ENCODE measurements at places on chromosomes 16 and 17.

DNA sequence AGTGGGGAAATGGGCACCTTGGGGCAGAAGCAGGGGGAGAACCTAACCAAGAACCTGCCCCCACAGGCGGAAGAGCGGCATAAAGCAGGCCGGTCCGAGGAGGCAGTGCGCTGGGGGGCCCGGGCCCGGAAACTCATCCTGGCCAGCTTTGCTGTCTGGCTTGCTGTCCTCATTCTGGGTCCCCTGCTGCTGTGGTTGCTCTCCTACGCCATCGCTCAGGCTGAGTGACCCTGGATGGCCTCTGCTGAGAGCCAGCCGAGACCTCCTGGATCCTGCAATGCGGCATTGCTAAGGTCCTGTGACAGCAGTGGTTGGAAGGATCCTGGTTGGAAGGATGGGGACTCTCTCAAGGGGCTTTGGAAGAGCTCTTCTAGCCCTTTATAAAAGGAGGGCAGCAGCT, 4.5 kb upstream of the PHKG2 start:
- DNase-seq = no peak

DNA sequence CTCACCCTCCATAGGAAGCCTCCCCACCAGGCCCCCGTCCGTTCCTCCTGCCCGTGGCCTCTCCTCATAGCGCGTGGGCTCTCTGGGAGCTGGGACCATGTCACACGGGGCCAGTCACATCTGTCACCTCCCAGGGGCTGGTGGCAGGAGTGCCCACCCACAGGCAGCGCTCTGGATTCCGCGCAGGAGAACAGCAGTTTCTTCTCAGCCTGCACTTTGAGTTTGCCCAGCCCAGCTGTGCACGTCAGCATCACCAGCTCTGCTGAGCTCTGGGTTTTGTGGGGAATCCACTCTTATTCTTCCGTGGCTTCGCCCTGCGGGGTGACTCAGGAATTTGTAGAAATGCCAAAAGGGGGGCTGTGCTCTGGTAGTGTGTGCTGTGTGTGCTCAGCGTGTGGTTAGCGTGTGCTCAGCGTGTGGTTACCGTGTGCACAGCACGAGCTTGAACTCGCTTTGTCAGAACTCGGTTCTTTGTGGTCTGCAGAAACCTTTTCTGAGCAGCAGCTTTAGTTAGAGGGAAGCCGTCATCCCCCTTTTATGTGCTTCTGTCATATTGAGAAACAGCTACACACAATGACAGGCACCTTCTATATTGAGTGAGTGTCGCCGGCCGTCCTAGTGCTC, 3.2 kb downstream of the ACSF3 start:
- no peak for DNase-seq

DNA sequence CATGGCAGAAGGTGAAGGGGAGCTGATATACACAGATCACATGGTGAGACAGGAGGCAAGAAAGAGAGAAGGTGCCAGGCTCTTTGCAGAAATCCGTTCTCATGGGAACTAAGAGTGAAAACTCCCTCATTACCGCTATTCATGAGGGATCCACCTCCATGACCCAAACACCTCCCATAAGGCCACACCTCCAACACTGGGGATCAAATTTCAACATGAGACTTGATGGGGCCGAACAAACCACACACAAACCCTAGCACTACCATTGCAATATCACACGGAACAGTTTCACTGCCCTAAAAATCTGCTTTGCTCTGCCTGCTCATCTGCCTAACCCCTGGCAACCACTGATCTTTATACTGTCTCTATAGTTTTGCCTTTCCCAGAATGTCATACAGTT, 34.8 kb downstream of the C17orf67 start:
- DNase-seq = no peak

- DNase-seq = no peak
Observed at GRCh38 chr17:43056051-43056450, 31.0 kb downstream of the RND2 start.

- DNase-seq = no peak
Observed at GRCh38 chr17:39081851-39082250, 69.6 kb downstream of the PLXDC1 start.

DNA sequence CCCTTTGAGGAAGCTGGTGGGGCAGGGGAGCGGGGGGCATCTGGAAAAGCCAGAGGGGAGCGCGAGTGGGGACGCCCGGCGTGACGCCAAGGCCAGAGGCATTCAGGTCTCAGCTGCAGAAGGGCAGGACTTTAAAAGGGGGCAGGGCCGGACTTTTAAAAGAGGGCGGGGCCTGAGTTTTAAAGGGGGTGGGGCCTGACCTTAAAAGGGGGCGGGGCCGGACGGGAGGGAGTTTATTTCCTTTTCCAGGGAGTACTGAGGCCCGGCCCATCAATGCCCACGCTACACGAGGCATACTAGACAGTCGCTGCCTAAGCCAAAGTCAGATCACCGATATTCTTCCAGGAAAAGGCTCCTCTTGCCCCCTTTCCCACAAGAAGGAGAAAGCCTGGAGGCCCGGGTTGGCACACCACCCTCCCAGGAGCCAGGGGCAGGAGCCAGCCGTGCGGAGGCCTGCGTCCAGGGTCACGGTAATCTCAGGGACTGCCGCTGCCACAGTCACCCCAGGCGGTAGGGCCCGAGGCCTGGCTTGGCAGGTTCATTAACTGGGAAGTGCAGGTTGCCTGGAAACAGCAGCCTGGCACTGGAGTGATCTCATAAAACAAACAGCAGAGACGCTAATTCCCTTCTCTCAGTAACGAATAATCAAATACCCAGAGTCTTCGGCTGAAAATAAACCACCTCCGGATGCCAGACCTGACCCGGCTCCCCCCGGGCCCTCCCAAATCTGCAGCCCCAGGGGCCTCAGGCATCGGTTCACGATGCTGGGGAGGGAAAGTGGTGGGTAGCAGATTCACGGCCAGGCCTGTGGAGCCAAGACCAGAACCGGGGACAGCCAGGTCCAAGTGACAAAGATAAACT, 90.7 kb downstream of the TIMM22 start:
- no peak for DNase-seq

- no peak for DNase-seq
Observed at GRCh38 chr16:8572919-8573724, 17.2 kb downstream of the TMEM114 start.

GRCh38 chr17:32461853-32462617, 17.7 kb downstream of the PSMD11 start:
- DNase-seq = no peak

DNA sequence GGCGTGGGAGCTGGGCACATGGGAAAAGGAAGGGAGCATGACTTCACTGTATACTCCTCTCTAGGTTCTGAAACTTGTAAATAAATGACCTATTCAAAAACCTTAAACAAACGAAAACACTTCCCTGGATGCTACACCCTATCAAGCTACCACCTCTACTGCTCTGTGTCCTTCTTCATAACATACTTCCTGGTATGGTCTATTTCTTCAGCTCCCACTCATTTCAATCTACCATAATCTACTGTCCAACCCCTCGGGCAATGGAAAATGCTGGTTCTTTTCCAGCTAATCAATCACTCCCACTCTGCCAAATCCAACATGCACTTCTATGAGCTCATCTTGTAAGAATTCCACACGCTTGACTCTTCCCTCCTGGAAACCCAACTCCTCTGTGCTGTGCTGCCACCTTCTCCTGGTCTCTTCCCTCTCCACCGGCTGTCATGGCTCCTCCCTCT, 42.4 kb downstream of the AMFR start:
- DNase-seq = no peak

DNA sequence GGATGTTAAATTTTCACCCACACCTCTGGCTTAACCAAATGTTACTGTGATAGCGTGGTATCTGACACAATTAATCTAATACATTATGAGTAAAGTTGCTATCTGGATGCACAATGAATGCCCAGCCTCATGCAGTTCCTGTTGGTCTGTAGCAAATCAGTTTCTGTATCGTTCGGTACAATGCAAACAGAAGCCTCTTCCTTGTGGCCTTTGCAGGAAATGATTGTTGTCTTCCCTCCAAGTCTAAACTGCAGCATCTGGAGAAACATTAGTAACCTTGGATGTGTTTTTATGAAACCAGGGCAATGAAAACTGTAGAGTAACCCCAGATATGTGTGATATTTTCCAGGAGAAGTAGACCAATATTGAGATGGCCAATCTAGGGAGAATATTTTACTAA, 46.8 kb downstream of the CYB561 start:
- no peak for DNase-seq

DNA sequence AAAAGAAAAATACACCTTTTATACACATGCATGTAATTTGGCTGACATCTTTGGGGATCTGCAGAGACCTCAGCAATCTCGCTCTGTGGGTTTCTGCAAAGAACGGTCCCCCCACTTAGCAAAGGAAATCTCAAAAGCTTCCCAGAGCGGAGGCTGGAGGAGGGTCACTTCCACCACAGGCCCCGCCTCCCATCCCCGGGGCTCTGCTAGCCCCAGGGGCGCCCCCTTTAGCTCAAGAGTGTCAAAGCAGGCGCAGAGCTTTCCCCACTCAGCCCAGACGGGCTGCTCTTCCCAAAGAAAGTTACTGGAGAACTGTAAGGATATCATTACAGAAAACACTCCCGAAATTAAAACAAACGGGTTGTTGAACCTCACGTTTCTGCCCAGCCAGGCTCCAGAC, 11.4 kb downstream of the SLC13A5 start:
- DNase-seq = no peak

DNA sequence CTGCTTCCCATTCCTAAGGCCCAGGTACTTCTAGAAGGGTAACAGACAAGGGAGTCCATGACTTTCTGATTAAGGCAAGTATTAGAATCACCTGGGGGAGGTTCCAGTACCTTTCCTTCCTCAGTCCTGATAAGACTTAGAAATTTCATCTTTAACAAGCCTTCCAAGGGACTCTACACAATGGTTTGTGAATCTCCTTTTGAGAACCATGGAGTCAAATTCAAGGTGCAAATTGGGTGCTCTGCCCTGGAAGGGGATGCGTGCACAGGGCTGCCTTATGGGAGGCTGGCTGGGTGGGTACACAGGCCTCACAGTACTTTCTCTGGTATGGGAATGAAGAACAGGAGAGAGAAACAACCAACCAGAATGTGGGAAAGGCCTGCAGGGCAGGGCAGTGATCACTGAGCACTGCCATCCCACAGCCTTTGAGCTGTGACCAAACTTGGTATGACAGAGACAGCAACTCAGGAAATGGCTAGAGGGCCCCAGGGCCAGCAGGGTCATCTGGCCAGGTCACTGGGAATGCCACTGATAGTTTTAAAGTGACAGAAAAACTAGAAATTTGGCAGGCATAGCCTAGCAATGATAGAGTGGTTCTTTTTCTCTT, 3.6 kb upstream of the TMIGD1 start:
- no peak for DNase-seq

Measured in esophagus squamous epithelium (tissue), 5 donors.